ENCODE measurements at places on chromosomes 5 and 9. TPM values are rescaled to one million over a fixed set of nuclear protein-coding genes. Genes with fewer than 3 reads are reported as not detected.

- no peak for DNase-seq
These were observed 48.9 kb downstream of the PFDN1 start for GRCh38 chr5:140253985-140254384.

DNA sequence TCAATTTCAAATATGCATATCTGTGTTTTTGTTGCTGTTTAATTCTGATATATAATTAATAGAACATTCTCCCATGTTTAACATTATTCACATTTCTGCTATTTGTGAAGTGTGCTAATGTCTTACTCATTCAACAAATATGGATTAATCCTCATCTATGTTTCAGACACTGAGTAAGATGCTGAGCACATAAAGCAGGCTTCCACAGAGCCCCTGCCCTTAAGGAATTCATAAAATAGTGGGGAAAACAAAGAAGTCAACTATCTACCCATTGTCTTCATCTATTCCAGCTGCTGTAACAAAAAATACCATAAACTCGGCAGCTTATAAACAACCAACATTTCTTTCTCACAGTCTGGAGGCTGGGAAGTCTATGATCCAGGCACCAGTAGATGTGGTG, 333.3 kb downstream of the SEMA5A start:
- DNase-seq = no peak

DNA sequence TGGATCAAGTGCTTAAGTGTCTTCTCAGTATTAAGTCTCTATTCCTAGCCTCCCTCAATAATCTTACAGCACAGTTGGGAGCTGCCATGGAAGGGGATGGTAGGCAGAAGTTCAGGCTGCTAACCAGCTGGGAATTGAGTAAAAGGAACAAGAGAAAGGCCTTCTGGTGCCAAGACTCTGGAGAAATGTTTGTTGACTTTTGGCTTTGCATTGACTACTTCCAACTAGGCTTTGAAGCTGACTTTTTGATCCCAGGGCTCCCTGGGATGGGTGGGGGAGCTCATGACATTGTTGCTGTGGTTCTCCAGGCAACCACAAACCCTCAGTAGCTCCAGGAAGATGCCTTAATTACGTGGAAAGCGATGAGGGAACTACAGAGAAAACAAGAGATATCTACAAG, 85.2 kb upstream of the HTR4 start:
- no peak for DNase-seq

DNA sequence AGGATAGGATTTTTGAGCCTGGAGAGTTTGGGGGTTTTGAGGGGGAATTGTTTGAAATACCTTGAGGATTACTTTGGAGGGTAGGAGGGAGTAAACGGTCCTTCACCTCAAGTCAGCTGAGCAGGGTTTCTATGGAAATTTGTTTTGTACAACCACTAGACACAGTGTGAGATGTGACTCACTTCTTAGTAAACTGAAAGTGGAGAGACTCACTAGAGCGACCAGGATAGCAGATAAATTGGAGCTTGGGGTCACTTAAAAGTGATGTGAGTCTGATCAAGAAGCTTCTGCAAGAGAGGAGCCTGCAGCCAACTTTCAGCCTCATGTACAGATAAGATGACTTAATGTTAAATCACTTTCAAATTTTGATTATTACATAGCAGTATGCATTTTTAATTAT, 1945.9 kb upstream of the NUDT12 start:
- DNase-seq = no peak

DNA sequence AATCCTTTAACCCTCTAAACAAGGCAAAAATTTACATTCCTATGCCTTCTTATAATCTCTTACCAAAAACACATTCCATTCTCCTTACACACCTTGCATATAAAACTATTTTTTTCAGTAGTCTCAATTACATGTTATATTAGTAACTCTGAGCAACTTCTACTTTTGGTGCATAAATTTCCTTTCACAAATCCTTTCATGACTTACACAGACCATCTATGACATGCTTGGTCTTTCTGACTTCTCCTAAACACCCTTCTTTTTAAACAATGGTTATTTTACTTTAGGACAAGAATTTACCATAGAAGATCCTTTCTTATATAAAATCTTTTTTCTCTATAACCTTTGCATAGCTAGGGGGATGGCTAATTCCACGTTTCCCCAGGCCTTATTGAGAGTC, 208.0 kb upstream of the ARRDC3 start:
- DNase-seq = no peak

GRCh38 chr9:126619361-126620135, 5.8 kb downstream of the LMX1B start:
- DNase-seq = no peak

TSLP gene
- total RNA-seq = 0.59 TPM

DNA sequence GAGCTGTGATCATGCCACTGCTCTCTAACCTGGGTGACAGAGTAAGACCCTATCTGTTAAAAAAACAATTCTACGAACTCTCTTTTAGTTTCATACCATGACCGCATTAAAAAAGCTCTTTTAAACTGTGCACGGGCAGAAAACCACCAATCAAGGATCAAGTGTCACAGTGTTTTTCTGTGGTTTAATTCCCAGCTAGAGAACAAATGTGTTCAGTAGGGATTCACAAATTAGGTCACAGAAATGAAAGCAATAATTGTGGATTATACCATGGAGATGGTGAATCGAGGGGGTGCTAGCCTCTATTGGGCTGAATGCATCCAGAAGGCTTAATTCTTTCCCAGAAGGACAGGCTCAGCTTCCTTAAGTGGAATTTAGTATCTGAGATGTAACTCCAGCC, 79.1 kb downstream of the ATG10 start:
- DNase-seq = no peak

DNA sequence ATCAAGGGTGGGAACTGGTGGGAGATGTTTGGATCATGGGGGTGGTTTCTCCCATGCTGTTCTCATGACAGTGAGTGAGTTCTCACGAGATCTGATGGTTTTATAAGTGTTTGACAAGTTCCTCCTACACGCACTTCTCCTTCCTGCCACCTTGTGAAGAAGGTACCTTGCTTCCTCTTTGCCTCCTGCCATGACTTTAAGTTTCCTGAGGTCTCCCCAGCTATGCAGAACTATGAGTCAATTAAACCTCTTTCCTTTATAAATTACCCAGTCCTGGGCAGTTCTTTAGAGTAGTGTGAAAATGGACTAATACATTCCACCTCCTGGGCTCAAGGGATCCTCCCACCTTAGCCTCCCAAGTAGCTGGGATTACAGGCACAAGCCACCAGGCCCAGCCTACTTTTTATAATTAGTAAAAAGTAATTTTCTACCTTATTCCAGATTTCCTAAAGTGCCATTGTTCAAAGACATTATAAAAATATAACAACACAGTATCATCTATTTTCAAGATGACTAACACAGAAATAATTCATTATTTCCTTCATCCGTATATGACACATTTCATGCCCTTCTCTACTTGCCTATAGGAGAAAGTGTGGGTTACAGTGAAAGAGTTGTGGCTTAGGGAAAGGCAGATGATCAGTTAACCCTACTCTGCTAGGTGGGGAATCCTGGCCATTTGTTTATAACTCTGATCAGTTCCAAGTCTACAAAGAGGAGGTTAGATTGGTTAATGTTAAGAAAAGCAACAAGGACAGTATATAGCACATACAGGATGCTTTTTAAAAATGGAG, 99.9 kb downstream of the TTC39B start:
- DNase-seq = no peak

DNA sequence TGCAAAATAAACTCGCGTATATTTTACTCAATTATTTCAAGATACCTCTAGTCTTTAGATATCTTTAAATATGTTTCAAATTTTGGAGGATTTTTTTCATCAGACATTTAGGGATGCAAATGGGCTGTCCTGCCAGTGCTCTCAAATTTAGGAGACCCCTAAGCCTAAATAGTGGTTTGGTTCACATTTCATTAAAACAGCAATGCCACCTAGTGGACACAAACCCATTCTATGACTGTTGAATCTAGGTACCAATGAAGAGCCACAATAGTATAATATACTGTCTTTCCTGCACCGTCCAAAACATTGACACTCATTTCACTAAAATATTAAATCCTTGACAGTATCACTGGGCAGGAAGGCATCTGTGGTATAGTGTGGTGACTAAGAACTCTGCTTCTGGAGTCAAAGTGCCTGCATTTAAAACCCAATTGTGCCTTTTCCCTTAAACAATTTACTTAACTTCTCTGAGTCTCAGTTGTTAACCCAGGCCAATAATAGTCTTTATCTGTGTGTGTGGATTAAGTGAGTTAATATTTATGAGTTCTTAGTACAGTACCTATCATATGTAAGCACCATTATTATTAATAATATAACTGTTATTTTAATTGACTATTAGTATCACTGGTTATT, 148.0 kb downstream of the RORB start:
- DNase-seq = no peak

ZNF354C gene
- 11.8 TPM for total RNA-seq

DMRT3 gene
- total RNA-seq = not detected

FGFR4 gene
- 6.4 TPM for total RNA-seq
